ENCODE measurements at places on chromosomes 7 and 10. TPM values are rescaled to one million over a fixed set of nuclear protein-coding genes. Genes with fewer than 3 reads are reported as not detected.

DNA sequence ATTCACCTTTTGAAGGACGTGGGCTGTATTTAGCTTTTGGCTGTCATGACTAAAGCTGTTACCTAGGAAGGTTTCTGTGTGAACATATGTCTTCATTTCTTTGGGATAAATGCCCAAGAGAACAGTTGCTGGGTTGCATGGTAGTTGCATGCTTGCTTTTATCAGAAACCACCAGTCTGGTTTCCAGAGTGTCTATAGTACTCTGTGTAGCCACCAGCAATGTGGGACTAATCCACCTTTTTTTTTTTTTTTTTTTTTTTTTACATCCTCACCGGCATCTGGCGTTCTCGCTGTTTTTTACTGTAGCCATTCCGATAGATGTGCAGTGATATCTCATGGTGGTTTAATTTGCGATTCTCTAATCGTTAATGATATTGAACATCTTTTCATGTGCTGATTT is 297.8 kb downstream of the SDK1 start:
- H3K4me1 ChIP-seq, result peaks cover 5% of the 10 kb centered on the region
- no peaks in the 10 kb centered on the region for H3K36me3 ChIP-seq
- no peaks in the 10 kb centered on the region for H3K27me3 ChIP-seq

The HERPUD2 gene
- total RNA-seq, result 25.3 TPM

DNA sequence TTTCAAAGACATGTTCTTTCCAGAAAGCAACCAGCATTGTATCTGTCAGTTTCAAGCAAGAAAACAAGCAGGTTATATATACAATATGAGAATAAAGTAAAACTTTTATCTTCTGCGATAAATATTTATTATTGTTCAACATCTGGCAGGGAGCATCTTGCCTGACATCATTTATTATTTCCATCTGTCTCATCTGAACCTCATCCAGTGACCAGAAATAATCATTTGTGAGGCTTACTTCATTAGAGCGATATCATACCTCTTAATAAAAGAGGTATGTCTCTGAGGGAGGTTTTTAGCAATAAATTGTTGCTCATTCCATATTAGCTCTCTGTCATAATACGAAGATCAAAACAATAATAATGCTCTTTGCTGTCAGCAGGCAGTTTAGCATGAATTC is 226.1 kb downstream of the CDC14C start:
- no peaks in the 10 kb centered on the region for H3K4me1 ChIP-seq
- no peak overlapping the region for H3K4me3 ChIP-seq
- no peak for DNase-seq
- no peak overlapping the region for H3K27ac ChIP-seq
- no peaks in the 10 kb centered on the region for H3K27me3 ChIP-seq

GRCh38 chr7:89308535-89308934 is 513.0 kb upstream of the TEX47 start:
- no peaks in the 10 kb centered on the region for H3K4me1 ChIP-seq
- no peak for DNase-seq
- H3K36me3 ChIP-seq, result no peaks in the 10 kb centered on the region
- H3K27me3 ChIP-seq, result no peaks in the 10 kb centered on the region
- no peak overlapping the region for H3K27ac ChIP-seq

The RBP3 gene
- not detected for total RNA-seq

DNA sequence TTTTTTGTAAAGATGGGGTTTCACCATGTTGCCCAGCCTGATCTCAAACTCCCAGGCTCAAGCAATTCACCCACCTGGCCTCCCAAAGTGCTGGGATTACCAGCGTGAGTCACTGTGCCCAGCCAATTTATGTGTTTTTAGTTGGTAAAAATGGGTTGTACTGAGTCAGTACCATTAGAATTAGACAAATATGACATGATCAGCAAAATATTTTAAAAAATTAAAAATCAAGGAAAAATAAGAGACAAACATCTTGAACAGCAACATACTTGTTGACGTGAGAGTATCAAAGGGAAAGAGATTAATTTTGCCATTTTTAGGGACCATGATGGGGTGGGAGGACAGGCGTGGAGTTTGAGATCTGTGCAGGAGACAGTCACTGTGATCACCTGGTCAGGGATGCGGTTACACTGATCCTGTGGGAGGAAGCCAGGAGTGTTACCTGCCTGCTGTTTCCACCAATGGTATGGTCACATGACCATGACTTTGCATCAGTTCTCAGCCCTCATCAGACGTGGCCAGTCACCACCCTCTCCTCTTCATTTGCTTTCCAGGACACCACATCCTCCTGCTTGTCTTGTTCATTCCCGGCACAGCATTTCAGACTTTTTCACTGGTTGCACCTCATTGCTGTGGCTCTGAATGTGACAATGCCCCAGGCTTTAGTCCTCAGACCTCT is 29.2 kb upstream of the ENO4 start:
- no peak overlapping the region for H3K4me3 ChIP-seq
- DNase-seq, result no peak
- no peaks in the 10 kb centered on the region for H3K36me3 ChIP-seq
- H3K27me3 ChIP-seq, result no peaks in the 10 kb centered on the region
- no peaks in the 10 kb centered on the region for H3K4me1 ChIP-seq

The GPR26 gene
- total RNA-seq, result not detected

DNA sequence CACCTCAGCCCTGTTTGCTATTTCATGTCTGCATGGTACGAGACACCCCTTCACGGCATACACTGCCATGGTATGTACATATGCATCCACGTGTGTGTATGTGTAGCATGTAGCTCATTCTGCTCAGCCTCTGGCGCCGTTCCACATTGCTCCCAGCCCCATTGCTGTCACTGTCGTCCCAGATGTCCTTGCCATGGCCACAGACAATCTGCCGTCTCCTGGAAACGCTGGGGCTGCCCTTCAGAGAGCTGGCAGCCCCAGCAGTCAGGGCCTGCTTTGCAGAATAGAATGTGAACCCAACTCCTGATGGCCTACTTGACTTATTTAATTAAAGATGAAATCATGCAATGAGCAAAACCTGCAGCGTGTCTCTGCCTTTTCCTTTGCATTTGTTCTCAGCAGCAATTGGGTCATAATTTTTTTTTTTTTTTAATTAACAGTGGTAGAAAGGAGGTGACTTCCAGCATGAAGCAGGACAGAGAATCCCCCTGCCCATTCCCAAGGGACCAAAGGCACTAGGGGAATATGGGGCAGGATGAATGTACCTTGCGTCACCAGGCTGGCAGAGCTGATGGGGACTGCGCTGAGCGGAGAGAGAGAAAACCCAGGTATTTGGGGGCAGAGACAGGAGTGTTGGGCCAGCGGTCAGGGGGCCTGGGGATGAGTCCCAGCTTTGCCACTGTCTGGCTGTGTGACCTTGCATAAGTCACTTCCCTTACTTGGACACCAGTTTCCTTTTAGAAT is 49.2 kb downstream of the CHST3 start:
- no peak overlapping the region for H3K27ac ChIP-seq
- no peak overlapping the region for H3K4me3 ChIP-seq
- H3K36me3 ChIP-seq, result no peaks in the 10 kb centered on the region

DNA sequence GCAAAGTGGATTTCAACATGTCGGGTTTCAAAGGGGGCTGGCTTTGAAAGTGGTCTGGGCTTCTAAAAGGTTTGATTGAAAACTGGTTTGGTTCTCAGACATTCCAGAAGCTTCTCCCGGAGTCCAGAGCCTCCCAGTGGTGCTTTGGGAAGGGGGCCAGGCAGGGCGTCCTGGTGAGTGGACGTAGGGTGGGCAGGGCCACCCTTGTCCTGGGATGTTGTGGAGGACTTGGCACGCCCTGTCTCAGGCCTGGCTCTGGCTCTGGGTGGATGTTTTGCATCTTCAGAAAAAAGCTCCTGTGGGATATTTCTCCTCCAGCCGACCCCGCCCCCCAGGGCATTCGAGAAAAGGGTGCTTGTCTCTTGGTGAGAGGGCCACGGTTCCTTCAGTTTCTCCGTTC is 31.2 kb downstream of the GRIFIN start:
- no peak overlapping the region for H3K4me3 ChIP-seq
- H3K27me3 ChIP-seq, result no peaks in the 10 kb centered on the region
- H3K27ac ChIP-seq, result peak overlapping the region; percentile 35
- peaks cover 17% of the 10 kb centered on the region for H3K36me3 ChIP-seq
- H3K4me1 ChIP-seq, result peaks cover 16% of the 10 kb centered on the region

GRCh38 chr10:31706464-31707092 is 222.1 kb downstream of the ARHGAP12 start:
- no peaks in the 10 kb centered on the region for H3K27me3 ChIP-seq
- no peaks in the 10 kb centered on the region for H3K36me3 ChIP-seq
- H3K4me3 ChIP-seq, result no peak overlapping the region
- H3K4me1 ChIP-seq, result peaks cover 34% of the 10 kb centered on the region

- H3K27me3 ChIP-seq, result no peaks in the 10 kb centered on the region
- H3K4me1 ChIP-seq, result peaks cover 27% of the 10 kb centered on the region
- no peak overlapping the region for H3K4me3 ChIP-seq
- H3K27ac ChIP-seq, result no peak overlapping the region
- no peaks in the 10 kb centered on the region for H3K36me3 ChIP-seq
Measured at GRCh38 chr10:88494537-88494936, 88.6 kb downstream of the RNLS start.

The OGDHL gene
- total RNA-seq, result not detected

DNA sequence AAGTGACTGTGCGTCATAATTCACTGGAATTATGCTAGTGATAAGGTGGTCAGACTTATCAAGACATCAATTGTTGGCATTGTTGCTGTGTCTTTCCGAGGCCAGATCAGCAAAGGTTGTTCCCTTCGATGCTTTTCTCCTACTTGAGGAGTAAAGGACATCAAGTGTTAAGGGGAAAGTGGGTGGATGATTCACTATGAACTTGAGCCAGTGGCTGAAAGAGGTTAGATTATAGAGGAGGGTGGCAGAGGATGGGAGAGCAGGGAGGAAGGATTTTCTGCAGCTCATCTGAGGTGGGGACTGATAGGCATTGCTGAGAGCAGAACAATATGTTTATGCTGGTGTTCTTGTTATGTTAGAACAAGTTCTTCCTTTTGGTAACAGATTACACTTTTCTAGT is 131.4 kb upstream of the AGR3 start:
- no peak overlapping the region for H3K27ac ChIP-seq
- H3K27me3 ChIP-seq, result no peaks in the 10 kb centered on the region
- H3K4me3 ChIP-seq, result no peak overlapping the region
- DNase-seq, result no peak

- H3K4me3 ChIP-seq, result no peak overlapping the region
- H3K36me3 ChIP-seq, result no peaks in the 10 kb centered on the region
- DNase-seq, result no peak
- no peak overlapping the region for H3K27ac ChIP-seq
- H3K27me3 ChIP-seq, result no peaks in the 10 kb centered on the region
Measured at GRCh38 chr10:9010093-9010492, 955.6 kb downstream of the GATA3 start.

DNA sequence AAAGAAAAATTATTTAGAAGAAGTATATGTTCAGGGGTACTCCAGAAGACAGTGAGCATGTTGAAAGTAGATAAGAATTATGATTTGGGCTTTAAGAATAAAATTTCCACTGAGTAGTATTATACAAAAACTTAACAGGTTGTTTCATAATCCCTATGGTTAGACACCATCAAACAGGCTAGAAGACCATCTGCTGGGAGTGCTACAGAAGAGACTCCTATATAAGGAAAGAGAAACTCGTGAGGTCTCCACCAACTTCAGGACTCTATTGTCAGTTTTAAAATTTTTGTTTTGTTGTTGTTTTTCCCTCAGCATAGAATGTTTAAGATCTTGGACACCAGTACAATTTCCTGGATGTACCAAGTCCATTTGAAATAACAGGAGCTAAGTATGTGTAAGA is 13.1 kb downstream of the DNAJC1 start:
- H3K36me3 ChIP-seq, result no peaks in the 10 kb centered on the region
- no peak for DNase-seq
- H3K27ac ChIP-seq, result no peak overlapping the region
- H3K27me3 ChIP-seq, result no peaks in the 10 kb centered on the region

DNA sequence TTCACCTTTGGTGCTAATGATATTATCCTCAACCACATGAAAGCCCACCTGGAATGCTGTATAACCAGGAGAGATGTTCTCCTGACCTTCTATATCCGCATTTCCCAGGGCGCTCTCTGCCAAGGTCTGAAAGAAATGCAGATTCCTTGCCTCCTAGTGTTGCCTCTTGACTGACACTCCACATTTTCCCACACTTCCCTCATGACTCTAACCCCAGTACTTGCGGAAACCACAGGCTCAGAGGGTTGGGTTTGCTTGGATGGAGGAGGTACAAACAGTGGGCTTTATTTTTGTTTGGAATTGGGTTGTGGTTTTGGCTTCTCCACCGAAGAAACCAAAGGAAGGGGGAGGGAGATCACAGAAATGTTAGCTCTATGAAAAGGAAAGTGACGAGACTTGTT is 222.9 kb upstream of the CELF2 start:
- no peak overlapping the region for H3K27ac ChIP-seq
- peaks cover 60% of the 10 kb centered on the region for H3K4me1 ChIP-seq
- no peaks in the 10 kb centered on the region for H3K27me3 ChIP-seq
- DNase-seq, result no peak
- no peaks in the 10 kb centered on the region for H3K36me3 ChIP-seq
- no peak overlapping the region for H3K4me3 ChIP-seq

The PIP gene
- total RNA-seq, result not detected

GRCh38 chr10:10600004-10600403 is 417.7 kb upstream of the CELF2 start:
- no peaks in the 10 kb centered on the region for H3K27me3 ChIP-seq
- H3K27ac ChIP-seq, result no peak overlapping the region
- H3K36me3 ChIP-seq, result no peaks in the 10 kb centered on the region

- no peaks in the 10 kb centered on the region for H3K27me3 ChIP-seq
- H3K36me3 ChIP-seq, result no peaks in the 10 kb centered on the region
- no peak overlapping the region for H3K27ac ChIP-seq
- H3K4me1 ChIP-seq, result no peaks in the 10 kb centered on the region
- DNase-seq, result no peak
Measured at GRCh38 chr10:48627984-48628609, 23.2 kb upstream of the ARHGAP22 start.

The CCDC3 gene
- 73.2 TPM for total RNA-seq

- no peaks in the 10 kb centered on the region for H3K36me3 ChIP-seq
- DNase-seq, result no peak
- no peaks in the 10 kb centered on the region for H3K4me1 ChIP-seq
- H3K27ac ChIP-seq, result no peak overlapping the region
Measured at GRCh38 chr10:18202680-18203460, 62.6 kb downstream of the CACNB2 start.

- DNase-seq, result no peak
- H3K27ac ChIP-seq, result no peak overlapping the region
- H3K27me3 ChIP-seq, result no peaks in the 10 kb centered on the region
- H3K36me3 ChIP-seq, result no peaks in the 10 kb centered on the region
- H3K4me1 ChIP-seq, result no peaks in the 10 kb centered on the region
Measured at GRCh38 chr7:11212080-11212711, 238.5 kb downstream of the PHF14 start.
